Activated T-helper 2 cell treated with anti-CD3 and anti-CD28 coated beads, Interferon-gamma antibody, Interleukin-2, Interleukin-4, amounts not matched to agents 10 μg/mL and 5 μg/mL and 100 μg/mL, durations not matched to agents 14 hours and 24 hours and 36 hours (primary cell): ENCODE measurements at places on chromosomes 3 and 15. TPM values are rescaled to one million over a fixed set of nuclear protein-coding genes. Genes with fewer than 3 reads are reported as not detected.

Gene CNTN3
- not detected in 2 replicates for total RNA-seq

Gene FGD5
- total RNA-seq, result 0.09 TPM in 1 of 2 replicates, not detected in the other

Gene PSTPIP1
- 167 and 169 TPM in 2 replicates for total RNA-seq

Gene FANCD2
- 54.4 and 55.1 TPM in 2 replicates for total RNA-seq

Gene TUSC7
- total RNA-seq, result not detected in 2 replicates

Gene EOMES
- 5.2 and 5.6 TPM in 2 replicates for total RNA-seq

Gene GJD2
- total RNA-seq, result not detected in 2 replicates

Gene ASB7
- total RNA-seq, result 18.0 and 19.9 TPM in 2 replicates

- DNase-seq, result no peak
- H3K36me3 ChIP-seq, result no peaks in the 10 kb centered on the region
- H3K4me3 ChIP-seq, result no peak overlapping the region
- H3K4me1 ChIP-seq, result peaks cover 5% of the 10 kb centered on the region
- peaks cover 20% of the 10 kb centered on the region for H3K27me3 ChIP-seq
- H3K27ac ChIP-seq, result no peak overlapping the region
Measured at GRCh38 chr3:179933080-179933479, 103.7 kb downstream of the PEX5L start.

DNA sequence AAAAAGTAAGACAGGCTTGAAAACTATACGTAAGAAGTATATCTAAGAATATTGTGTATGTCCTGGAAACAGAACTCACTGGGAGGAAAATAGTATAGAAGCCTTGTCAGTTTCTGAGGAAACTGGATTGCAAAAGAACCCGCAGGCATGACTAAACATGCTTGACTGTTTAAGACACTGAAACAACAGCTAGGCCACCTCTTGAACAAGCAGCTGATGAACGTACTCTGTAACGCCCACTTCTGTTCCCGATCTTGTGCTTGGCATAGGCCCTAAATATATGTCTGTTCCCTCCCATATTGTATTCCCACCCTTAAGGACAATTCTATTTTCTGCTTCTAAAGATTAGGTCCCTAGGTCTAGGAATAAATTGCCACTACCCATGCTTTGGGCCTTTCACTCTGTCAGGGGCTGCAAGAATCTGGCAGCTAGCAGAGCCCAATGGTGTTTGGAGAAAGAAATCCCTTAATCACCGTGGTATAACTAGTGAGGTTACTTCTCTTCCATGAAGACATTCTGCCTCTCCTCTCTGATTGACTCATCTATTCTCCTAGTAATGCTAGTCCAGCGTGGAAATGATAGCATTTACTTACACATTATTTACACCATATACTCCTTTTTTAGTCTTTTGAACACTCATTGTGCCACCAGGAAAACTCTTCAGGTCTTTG lies 46.2 kb downstream of the CD200 start:
- H3K4me3 ChIP-seq, result no peak overlapping the region
- H3K27me3 ChIP-seq, result no peaks in the 10 kb centered on the region
- H3K36me3 ChIP-seq, result peaks cover 12% of the 10 kb centered on the region
- no peak for DNase-seq
- H3K4me1 ChIP-seq, result peaks cover 77% of the 10 kb centered on the region

DNA sequence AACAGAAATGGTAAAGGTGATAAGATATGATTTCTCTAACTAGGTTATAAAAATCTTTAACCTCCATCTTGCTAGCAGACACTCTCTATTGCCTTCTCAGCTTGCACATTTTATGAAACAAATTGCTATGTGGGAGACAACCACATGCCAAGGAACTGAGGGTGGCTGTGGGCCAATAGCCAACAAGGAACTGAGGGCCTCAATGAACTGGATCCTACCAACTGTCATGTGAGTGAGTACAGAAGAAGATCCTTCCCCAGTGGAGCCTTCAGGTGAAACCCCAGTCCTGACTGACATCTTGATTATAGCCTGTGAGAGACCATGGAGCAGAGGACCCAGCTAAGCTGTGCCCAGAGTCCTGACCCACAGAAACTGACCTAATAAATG lies 129.2 kb upstream of the LRIG1 start:
- no peak overlapping the region for H3K4me3 ChIP-seq
- H3K27me3 ChIP-seq, result no peaks in the 10 kb centered on the region
- no peak for DNase-seq
- no peak overlapping the region for H3K27ac ChIP-seq

DNA sequence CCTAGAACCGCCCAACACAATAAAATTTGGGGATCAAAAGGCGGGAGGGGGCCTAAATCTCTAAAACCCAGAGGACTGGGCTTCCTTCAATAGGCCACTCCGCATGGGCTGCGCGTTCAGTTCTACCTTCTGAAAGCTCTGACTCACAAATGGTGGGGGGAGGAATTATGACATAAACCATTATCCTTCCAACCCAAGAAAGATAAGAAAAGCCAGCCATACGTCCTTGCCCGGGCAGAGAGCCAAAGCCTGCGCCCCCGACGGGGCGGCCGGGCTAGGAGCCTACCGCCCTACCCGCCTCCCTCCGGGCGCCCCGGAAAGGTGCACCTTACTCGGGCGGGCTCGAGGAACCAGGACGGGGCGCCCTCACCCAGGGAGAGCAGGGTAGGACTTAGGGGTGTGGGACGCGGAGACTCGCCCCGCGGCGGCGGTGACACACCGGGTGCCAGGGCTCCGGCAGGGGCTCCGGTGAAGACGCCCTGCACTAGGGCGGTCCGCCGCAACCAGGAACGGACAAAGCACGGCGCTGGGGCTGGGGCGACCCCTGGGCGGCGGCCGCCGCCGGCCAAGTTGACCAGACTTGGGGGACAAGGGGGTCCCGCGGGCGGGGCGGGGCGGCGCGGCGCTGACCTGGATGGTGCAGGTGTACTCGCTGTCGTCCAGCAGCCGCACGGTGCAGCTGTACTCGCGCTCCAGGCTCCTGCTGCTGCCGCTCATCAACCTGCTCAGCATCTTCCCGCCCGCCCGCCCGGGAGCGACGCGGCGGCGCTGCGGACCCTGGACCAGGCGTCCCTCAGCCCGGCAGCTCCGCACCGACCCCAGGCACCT lies 534 bp downstream of the FRMD5 start:
- H3K27me3 ChIP-seq, result peaks cover 64% of the 10 kb centered on the region
- peak; percentile 12 for DNase-seq
- H3K4me3 ChIP-seq, result peak overlapping the region; percentile 82
- no peaks in the 10 kb centered on the region for H3K36me3 ChIP-seq
- H3K4me1 ChIP-seq, result peaks cover 15% of the 10 kb centered on the region

- peak overlapping the region; percentile 71 for H3K4me3 ChIP-seq
- peak overlapping the region; percentile 94 for H3K27ac ChIP-seq
- peaks cover 39% of the 10 kb centered on the region for H3K4me1 ChIP-seq
- H3K27me3 ChIP-seq, result no peaks in the 10 kb centered on the region
- peaks cover 7% of the 10 kb centered on the region for H3K36me3 ChIP-seq
Measured at GRCh38 chr3:133441867-133442270, 42.0 kb downstream of the BFSP2 start.

DNA sequence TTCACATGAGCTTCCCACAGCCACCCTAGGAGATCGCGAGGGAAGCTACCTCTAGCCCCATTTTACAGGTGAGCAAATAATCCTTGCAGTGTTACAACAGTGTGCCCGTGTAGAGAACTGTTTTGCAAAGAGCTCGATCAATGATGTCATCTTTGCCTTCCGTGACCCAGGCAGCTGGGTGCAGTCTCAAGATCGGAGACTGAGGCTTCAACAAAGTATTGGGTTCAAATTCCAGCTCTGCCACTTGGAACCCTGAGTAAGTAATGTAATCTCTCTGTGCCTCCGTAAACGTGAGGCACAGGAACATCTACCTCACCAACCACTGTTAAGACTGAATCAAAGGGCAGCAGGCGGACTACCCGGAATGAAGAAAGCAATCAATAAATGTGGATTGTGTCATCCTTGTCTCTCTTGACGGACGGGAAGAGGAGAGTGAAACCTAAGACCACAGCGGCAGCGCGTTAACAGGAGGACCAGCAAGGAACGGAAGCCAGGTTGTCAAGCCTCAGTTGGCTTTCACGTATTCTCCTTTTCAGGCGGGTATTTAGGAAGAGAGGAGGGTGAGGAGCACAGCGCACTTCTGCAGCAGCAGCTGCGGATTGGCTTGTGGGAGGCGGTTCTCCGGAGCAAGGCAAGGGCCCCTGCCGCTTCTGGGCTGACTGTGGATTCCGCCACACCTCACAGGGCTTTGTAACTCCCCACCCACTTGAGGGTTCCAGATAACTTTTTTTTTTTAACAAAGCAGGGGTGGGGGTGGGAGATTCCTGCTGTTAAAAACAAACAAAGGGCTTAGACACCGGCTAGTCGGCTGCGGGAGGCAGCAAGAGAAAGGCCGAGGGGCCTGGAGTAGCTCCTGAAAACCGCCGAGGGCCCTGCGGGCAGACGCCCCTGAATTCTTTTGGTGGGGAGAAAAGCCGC lies 1.5 kb upstream of the SMAD3 start:
- peak overlapping the region; percentile 34 for H3K4me3 ChIP-seq
- no peak for DNase-seq
- H3K27me3 ChIP-seq, result peaks cover 28% of the 10 kb centered on the region
- peaks cover 34% of the 10 kb centered on the region for H3K4me1 ChIP-seq
- H3K36me3 ChIP-seq, result peaks cover 6% of the 10 kb centered on the region

DNA sequence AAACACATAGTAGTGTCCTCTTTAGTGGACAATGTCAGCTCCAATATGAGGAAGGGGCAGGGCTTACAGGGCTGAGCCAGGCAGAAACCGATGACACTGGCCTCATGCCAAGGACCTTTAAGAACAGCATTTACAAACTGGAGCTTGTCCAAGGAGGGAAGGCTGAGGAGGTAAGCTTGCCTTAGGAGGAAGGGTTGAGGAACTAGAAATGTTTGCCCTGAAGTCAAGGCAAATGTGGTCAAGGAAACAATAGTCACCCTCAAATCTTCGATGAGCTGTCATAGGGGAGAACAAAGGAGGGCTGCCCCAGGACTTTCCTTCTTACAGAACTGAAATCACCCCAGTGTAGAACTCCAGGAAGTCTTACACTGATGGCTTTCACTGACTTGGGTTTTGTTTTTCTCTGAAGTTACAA lies 136.4 kb downstream of the LIPC start:
- peaks cover 2% of the 10 kb centered on the region for H3K36me3 ChIP-seq
- H3K27me3 ChIP-seq, result no peaks in the 10 kb centered on the region
- H3K4me3 ChIP-seq, result no peak overlapping the region

DNA sequence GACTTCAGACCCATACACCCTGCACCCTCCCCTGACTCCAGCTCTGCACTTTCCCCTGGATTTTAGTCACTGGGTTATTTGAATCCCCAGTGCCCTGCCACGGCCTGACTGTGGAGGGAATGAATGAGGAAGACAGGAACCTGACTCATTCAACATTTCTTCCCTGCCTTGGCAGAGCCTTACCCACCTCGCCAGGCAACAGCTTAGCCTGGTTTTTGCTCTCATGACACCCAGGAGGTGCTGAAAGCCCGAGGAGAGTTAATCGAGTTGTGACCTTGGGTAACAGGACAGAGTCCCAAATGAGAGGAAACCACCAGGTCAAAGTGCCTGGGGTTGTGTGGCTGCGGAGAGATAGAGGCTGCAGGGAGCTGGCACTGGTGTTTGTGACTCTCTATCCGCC lies 128.3 kb downstream of the SMAD6 start:
- no peak overlapping the region for H3K4me3 ChIP-seq
- H3K27me3 ChIP-seq, result peaks cover 4% of the 10 kb centered on the region
- no peak overlapping the region for H3K27ac ChIP-seq
- no peak for DNase-seq

DNA sequence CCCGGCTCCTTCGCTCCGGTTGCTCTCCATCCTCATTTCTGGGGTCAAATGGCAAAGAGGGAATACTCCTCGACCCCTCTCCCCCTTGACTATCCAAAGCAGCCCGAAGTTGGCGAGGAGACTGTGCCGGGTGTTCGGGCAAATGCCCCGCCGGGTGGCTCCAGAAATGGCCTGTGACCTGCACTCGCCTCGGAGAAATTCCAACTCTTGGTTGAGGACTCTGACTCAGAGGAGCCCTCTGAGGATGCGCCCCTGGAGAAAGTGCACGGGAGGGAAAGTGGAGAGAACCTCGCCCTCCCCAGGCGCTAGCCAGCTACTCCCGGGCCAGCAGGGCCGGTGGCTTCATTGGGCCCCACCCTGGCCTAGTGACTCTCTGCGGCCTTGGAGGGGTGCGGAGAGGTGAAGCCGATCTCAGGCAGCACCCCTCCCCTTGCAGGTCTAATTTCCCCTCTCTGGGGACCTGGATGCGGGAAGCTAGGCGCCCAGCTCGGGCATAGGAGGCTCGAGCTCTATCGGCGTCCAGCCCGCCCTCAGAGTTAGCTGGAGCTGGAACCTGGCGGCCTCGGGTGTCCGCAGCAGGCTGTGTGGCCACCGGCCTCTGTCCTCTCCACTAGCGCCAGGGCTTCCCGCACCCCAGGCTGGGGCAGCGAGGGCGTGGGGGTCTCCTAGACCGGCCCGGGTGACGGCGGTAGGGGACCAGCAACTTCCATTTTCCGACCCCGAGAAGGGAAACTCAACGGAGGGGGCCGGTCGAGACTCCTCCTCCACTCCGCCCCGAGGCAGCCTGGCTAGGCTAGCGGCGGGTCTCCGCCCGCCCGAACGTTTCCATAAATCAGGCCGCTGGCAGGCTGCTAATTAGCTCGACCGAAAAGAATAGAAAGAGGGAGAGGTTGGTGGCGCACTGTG lies 29.4 kb downstream of the NR2F2 start:
- peaks cover 3% of the 10 kb centered on the region for H3K36me3 ChIP-seq
- H3K27me3 ChIP-seq, result peaks cover 78% of the 10 kb centered on the region
- H3K4me3 ChIP-seq, result no peak overlapping the region
- no peak for DNase-seq
- H3K4me1 ChIP-seq, result peaks cover 19% of the 10 kb centered on the region

- no peak overlapping the region for H3K27ac ChIP-seq
- no peak overlapping the region for H3K4me3 ChIP-seq
- H3K27me3 ChIP-seq, result peaks cover 3% of the 10 kb centered on the region
Measured at GRCh38 chr15:73822998-73823397, 50.4 kb upstream of the TBC1D21 start.

DNA sequence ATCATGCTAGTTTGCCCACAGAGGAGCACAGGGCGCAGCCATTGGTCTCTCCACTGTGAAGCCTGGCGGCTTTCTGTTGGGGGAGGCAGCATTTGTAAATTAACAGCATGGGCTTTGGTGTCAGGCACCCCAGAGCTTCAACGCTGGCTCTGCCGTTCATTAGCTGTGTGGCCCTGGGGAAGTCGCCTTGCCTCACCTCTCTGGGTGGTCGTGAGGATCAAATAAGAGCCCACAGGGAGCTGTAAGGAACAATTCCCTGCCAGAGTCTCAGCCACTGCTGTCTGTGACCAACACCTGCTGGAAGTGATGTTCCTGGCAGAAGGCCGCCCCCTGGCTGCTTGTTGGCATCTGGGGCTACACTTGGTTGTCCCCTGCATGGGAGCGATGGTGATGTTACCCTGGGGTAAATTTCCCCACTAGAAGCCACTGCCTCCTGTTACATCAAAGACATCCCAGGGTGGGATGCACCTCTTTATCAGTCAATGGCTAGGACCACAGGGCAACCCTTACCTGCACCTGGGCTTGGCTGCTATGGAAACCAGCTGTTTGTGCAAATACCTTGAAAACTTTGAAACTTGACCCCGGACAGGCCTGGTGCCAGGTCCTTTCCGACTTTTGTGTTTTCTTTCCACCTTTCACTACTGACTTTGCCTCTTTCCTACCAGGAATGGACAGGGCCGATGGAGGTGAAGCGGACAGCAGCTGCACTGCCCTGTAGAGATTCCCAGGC lies 36.9 kb downstream of the DNASE1L3 start:
- H3K4me3 ChIP-seq, result no peak overlapping the region
- DNase-seq, result no peak
- no peaks in the 10 kb centered on the region for H3K27me3 ChIP-seq
- H3K36me3 ChIP-seq, result no peaks in the 10 kb centered on the region

- peaks cover 6% of the 10 kb centered on the region for H3K4me1 ChIP-seq
- no peak for DNase-seq
- H3K27ac ChIP-seq, result no peak overlapping the region
- no peak overlapping the region for H3K4me3 ChIP-seq
Measured at GRCh38 chr3:195201295-195201694, 69.7 kb downstream of the XXYLT1 start.

GRCh38 chr15:39192351-39192750 lies 388.5 kb upstream of the THBS1 start:
- no peak overlapping the region for H3K4me3 ChIP-seq
- no peaks in the 10 kb centered on the region for H3K4me1 ChIP-seq
- no peaks in the 10 kb centered on the region for H3K36me3 ChIP-seq
- H3K27ac ChIP-seq, result no peak overlapping the region
- H3K27me3 ChIP-seq, result peaks cover 11% of the 10 kb centered on the region
